H9 (cell line): ENCODE measurements at places on chromosomes 6 and 20. TPM values are rescaled to one million over a fixed set of nuclear protein-coding genes. Genes with fewer than 3 reads are reported as not detected.
A peak's percentile ranks its signal among the peaks of the same experiment; 100 is the strongest.

GRCh38 chr6:145885431-145885830, 70.8 kb upstream of the FBXO30 start:
- H3K4me1 ChIP-seq: no peaks in the 10 kb centered on the region
- peaks cover 20% of the 10 kb centered on the region for H3K36me3 ChIP-seq
- no peak overlapping the region for H3K27ac ChIP-seq
- H3K27me3 ChIP-seq: no peaks in the 10 kb centered on the region

GRCh38 chr20:34875642-34876405, 588 bp upstream of the ACSS2 start:
- H3K27me3 ChIP-seq: no peaks in the 10 kb centered on the region; the same call in 1 of the 2 replicates
- H3K4me3 ChIP-seq: peak overlapping the region; percentile 81
- peak; percentile 100 for DNase-seq
- peaks cover 8% of the 10 kb centered on the region; the same call in 1 of the 2 replicates for H3K4me1 ChIP-seq
- H3K27ac ChIP-seq: no peak overlapping the region

The BPIFB2 gene
- total RNA-seq: not detected in 2 replicates

The TXLNB gene
- total RNA-seq: 0.04 TPM in 1 of 2 replicates, not detected in the other

The HLA-DRB1 gene
- total RNA-seq: 24.7 and 25.9 TPM in 2 replicates

GRCh38 chr6:107622269-107622668, 132.4 kb downstream of the SOBP start:
- no peaks in the 10 kb centered on the region for H3K36me3 ChIP-seq
- H3K4me1 ChIP-seq: peaks cover 28% of the 10 kb centered on the region
- no peak for DNase-seq
- H3K4me3 ChIP-seq: no peak overlapping the region

The FAM110A gene
- 10.3 and 11.5 TPM in 2 replicates for total RNA-seq

DNA sequence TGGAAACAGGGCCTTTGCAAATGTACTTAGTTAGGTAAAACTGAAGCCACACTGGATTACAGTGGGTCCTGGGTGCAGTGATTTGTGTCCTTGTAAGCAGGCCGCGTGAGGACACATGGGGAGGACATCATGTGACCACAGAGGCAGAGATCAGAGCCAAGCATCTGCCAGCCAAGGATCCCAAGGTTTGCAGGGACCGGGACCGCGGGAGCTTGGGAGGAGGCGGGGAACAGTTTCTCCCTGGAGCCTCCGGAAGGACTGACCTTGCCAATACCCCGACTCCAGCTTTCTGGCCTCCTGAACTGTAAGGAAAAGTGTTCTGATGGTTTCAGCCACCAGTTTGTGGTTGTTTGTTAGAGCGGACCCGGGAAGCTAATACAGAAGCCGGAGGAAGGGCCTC, 500.9 kb downstream of the PREX1 start:
- DNase-seq: no peak
- H3K4me1 ChIP-seq: no peaks in the 10 kb centered on the region
- H3K36me3 ChIP-seq: no peaks in the 10 kb centered on the region
- no peak overlapping the region for H3K4me3 ChIP-seq
- H3K27me3 ChIP-seq: no peaks in the 10 kb centered on the region

DNA sequence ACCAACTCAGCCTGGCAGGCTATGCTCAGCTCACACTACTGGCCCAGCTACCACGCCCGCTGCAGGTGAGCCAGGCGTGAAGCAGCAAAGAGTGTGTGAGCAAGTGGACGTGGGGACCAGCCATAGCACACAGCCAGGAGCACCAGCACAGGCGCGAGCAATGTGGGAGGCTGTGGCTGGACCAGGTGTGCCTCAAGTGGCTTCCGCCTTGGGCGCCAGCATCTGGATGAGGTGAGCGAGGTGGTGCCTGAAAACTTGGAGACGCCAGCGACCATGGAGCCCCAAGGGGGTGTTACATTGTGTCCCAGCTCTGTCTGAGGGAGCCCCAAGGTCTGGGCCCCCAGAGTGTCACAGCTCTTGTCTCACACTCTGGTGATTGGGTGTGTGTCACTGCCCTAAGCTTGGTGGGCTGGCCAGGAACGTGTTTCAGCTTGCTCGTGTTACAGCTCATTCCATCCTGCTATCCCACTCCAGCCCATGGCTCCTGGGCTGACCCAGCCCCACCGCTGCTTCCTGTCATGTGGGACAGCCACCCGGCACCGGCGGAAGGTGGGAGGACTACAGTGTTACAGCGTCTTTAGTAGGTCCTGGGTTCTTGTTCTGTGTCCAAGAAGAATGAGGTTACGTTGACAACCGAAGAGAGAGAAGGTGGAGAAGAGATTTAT, 508.0 kb upstream of the MMS22L start:
- peaks cover 100% of the 10 kb centered on the region for H3K36me3 ChIP-seq
- H3K4me3 ChIP-seq: no peak overlapping the region
- no peaks in the 10 kb centered on the region for H3K4me1 ChIP-seq
- no peak overlapping the region for H3K27ac ChIP-seq

The TBXT gene
- total RNA-seq: 0.31 and 0.48 TPM in 2 replicates

DNA sequence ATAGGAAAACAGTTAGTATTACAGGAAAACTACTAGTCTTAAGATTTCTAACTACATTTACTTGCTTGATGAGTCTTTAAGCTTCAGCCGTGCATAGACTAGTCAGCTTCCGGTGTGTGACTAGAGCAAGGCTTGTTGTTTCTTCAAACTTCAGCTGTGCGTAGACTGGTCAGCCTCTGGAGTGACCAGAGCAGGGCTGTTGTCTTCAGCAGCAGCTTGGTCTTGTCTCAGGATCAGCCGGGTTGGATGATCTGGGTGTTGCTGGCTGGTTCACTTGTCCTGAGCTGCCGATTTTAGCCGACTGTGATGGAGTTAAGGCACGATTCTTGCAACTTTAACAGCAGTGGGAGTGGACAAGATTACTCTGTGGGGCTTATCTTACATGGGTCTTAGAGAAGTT, 44.7 kb downstream of the HLA-C start:
- no peaks in the 10 kb centered on the region for H3K4me1 ChIP-seq
- H3K36me3 ChIP-seq: no peaks in the 10 kb centered on the region; the same call in 2 of the 3 replicates
- H3K27me3 ChIP-seq: no peaks in the 10 kb centered on the region
- no peak overlapping the region for H3K4me3 ChIP-seq
- DNase-seq: no peak

DNA sequence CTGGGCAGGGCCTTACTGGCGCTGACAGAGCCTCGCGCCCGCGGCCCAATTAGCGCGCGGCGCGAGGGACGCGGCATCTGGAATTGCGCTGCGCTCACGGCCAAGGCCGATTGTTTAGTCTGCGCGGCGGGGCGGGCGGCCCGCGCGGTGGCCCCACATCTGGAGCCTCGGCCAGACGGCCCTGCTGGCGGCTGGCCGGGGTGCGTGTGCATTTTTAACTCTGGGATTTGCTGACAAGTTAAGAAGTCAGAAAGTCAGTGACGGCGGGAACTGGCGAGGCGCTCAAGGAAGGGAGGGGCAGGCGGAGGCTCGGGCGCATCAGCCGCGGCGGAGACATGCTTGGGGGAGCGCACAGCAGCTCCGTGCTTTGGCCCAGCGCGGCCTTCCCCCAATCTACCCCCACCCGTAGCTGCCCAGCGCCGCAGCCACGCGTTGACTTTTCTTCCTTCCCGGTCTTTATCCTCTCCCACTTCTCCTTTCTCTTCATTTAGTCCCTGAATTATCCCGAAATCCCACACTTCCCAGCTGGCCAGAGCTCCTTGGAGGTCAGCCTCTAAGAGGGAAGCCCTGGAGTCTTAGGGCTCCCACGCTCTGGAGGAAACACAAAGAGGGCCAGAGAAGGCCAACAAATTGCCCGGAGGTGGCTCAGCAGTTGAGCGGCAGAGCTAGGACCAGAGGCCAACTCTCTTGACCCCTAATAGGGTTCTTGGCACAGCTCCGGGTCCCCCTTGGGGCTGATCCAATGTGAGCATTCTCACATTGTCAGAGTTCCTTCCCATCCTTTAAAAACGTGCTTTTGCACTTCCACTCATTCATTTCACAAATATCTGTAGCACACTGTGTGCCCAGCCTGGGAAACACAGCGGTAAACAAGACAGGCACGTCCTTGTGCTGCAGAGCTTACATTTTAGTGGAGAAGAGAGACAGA, 40.8 kb upstream of the FOXP4 start:
- H3K27ac ChIP-seq: no peak overlapping the region
- H3K4me1 ChIP-seq: peaks cover 2% of the 10 kb centered on the region; the same call in 1 of the 2 replicates
- peaks cover 47% of the 10 kb centered on the region for H3K27me3 ChIP-seq
- DNase-seq: no peak
- H3K4me3 ChIP-seq: peak overlapping the region; percentile 9

The HRH3 gene
- total RNA-seq: 1.8 and 1.9 TPM in 2 replicates

The TRIM10 gene
- total RNA-seq: 0.07 and 0.09 TPM in 2 replicates

DNA sequence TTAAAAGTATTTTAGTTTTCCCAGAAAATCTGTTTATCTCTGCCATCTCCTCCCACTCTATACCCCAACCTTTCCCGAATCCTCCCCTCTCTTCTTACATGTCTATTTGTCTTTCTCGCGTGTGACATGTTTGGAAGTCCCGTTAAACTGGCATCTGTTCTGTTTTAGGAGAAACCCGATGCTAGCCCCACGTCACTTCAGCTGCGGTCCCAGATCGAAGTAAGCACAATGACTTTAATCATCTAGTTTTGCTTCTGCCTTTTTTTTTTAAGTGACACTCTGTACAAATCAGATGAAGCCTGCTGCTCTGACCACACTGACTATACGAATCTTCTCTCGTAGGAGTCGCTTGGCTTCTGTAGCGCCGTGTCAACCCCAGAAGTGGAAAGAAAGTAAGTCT, 97.4 kb downstream of the SASH1 start:
- H3K27ac ChIP-seq: no peak overlapping the region
- peaks cover 8% of the 10 kb centered on the region for H3K4me1 ChIP-seq
- no peaks in the 10 kb centered on the region for H3K27me3 ChIP-seq
- H3K36me3 ChIP-seq: no peaks in the 10 kb centered on the region
- no peak for DNase-seq

- H3K27ac ChIP-seq: no peak overlapping the region
- no peak for DNase-seq
- no peaks in the 10 kb centered on the region for H3K27me3 ChIP-seq
- no peak overlapping the region for H3K4me3 ChIP-seq
- H3K36me3 ChIP-seq: peaks cover 14% of the 10 kb centered on the region
- H3K4me1 ChIP-seq: no peaks in the 10 kb centered on the region
Observed at GRCh38 chr20:57928181-57928967, 218.6 kb upstream of the PMEPA1 start.

- H3K36me3 ChIP-seq: no peaks in the 10 kb centered on the region
- no peak overlapping the region for H3K27ac ChIP-seq
- H3K4me1 ChIP-seq: no peaks in the 10 kb centered on the region
- H3K4me3 ChIP-seq: no peak overlapping the region
- H3K27me3 ChIP-seq: no peaks in the 10 kb centered on the region
Observed at GRCh38 chr20:25987073-25987927, 290.6 kb upstream of the ZNF337 start.

DNA sequence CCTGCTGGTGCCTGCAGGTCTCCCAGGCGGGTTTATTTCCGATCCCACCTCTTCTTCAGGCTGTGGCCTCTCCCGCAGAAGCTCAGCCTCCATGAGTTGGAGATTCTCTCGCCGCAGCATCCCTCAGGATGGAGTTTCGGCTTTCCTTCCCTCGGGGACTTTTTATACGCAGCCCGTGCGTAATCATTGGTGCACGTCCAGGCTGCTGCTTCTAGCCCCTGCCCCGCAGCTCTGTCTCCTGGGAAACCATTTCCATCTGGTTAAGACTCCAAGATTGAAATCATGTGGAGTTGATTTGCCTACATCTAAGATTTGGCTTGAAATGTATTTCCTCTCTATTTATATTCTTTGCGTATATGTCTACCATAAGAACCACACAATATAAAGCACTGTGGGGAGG, 46.7 kb upstream of the CARMIL1 start:
- no peaks in the 10 kb centered on the region for H3K27me3 ChIP-seq
- no peaks in the 10 kb centered on the region for H3K4me1 ChIP-seq
- no peak overlapping the region for H3K27ac ChIP-seq
- no peak overlapping the region for H3K4me3 ChIP-seq

- H3K4me1 ChIP-seq: peaks cover 12% of the 10 kb centered on the region; the same call in 1 of the 2 replicates
- no peaks in the 10 kb centered on the region for H3K27me3 ChIP-seq
- no peak overlapping the region for H3K4me3 ChIP-seq
- H3K27ac ChIP-seq: no peak overlapping the region
- H3K36me3 ChIP-seq: no peaks in the 10 kb centered on the region
Observed at GRCh38 chr6:14037402-14038277, 79.9 kb upstream of the CD83 start.

The MUCL3 gene
- total RNA-seq: 0.15 and 0.20 TPM in 2 replicates

GRCh38 chr6:125700581-125701353, 48.7 kb upstream of the HEY2 start:
- peak overlapping the region; percentile 41; the same call in 1 of the 3 replicates for H3K4me3 ChIP-seq
- no peaks in the 10 kb centered on the region for H3K27me3 ChIP-seq
- H3K36me3 ChIP-seq: peaks cover 42% of the 10 kb centered on the region

DNA sequence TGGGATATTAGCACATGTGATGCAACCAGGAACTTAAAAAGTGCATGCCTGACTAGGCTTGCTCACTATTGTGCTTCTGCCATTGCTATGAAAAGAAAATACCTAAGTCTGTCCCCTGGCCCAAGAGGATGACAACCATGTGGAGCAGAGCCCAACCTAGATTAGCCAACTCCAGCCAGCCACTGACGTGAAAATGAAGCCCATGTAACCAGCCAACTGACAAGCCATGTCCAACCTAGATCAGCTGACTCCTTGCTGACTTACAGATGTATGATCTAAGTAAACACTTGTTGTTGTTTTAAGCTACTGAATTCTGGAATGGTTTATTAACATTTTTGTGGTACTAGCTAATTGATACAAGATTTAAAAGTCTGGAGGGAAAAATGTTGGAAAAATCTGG, 47.5 kb downstream of the PIGU start:
- no peak overlapping the region for H3K27ac ChIP-seq
- no peak for DNase-seq
- H3K36me3 ChIP-seq: peaks cover 28% of the 10 kb centered on the region
- no peaks in the 10 kb centered on the region for H3K4me1 ChIP-seq
- no peaks in the 10 kb centered on the region for H3K27me3 ChIP-seq

DNA sequence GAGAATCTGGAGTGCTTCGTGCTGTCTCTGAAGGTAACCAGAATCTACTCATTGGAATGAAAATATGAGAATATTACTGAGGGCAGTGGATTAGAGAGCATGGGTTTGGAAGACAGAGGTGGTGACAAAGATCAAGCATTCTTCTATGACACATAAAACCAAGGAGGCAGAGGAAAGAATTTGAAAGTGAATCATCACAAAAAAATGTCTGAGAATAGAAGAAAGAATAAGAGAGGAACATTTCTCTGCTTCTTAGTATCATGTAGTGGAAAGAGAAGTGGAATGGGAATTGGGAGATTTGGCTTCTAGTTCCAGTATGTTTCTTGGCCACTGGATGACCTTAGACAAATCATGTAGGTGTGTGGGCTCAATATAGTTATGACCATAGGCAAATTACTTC, 474.0 kb downstream of the TFAP2B start:
- H3K4me3 ChIP-seq: no peak overlapping the region
- no peak for DNase-seq
- no peak overlapping the region for H3K27ac ChIP-seq
- H3K4me1 ChIP-seq: no peaks in the 10 kb centered on the region
- no peaks in the 10 kb centered on the region for H3K36me3 ChIP-seq

- H3K4me1 ChIP-seq: no peaks in the 10 kb centered on the region
- no peak overlapping the region for H3K27ac ChIP-seq
- DNase-seq: no peak
- peaks cover 21% of the 10 kb centered on the region for H3K36me3 ChIP-seq
- no peak overlapping the region for H3K4me3 ChIP-seq
Observed at GRCh38 chr6:114055763-114056162, 84.8 kb upstream of the HDAC2 start.

- H3K27ac ChIP-seq: no peak overlapping the region
- H3K27me3 ChIP-seq: no peaks in the 10 kb centered on the region
- no peaks in the 10 kb centered on the region; the same call in 1 of the 2 replicates for H3K36me3 ChIP-seq
- H3K4me3 ChIP-seq: no peak overlapping the region
- no peaks in the 10 kb centered on the region for H3K4me1 ChIP-seq
Observed at GRCh38 chr6:22605736-22606135, 36.4 kb downstream of the HDGFL1 start.

The SPEF1 gene
- total RNA-seq: 0.22 and 0.24 TPM in 2 replicates

The OR2J2 gene
- total RNA-seq: not detected in 2 replicates

GRCh38 chr20:10994991-10995700, 321.3 kb upstream of the JAG1 start:
- H3K4me1 ChIP-seq: peaks cover 5% of the 10 kb centered on the region; the same call in 1 of the 2 replicates
- no peak overlapping the region; the same call in 2 of the 3 replicates for H3K4me3 ChIP-seq
- no peak for DNase-seq
- H3K27me3 ChIP-seq: no peaks in the 10 kb centered on the region
- H3K27ac ChIP-seq: no peak overlapping the region
